Suprapubic skin (tissue), 4 donors: ENCODE measurements at places on chromosomes 5 and 9. TPM values are rescaled to one million over a fixed set of nuclear protein-coding genes. Genes with fewer than 3 reads are reported as not detected.

DNA sequence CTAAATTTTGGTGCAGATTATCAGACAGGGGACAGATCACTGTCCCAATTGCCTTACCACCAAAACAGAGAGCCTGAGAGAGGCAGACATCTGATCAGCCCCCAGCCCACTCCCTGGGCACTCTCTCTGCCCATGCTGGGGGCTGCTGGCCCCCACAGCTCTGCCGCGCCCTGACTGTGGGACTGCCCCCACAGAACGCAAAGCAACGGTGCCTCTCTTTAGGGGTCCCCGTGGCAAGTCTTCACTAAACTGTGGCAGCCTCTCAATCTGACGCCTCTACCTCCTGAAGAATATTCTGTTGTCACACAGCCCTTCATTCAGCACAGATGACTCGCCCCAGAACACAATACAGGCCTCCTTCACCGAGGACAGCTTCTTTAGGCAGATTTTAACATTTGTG, 197.4 kb downstream of the ERCC6L2 start:
- no peak overlapping the region for H3K4me3 ChIP-seq
- no peaks in the 10 kb centered on the region for H3K36me3 ChIP-seq
- H3K27ac ChIP-seq = no peak overlapping the region
- H3K4me1 ChIP-seq = peaks cover 3% of the 10 kb centered on the region

DNA sequence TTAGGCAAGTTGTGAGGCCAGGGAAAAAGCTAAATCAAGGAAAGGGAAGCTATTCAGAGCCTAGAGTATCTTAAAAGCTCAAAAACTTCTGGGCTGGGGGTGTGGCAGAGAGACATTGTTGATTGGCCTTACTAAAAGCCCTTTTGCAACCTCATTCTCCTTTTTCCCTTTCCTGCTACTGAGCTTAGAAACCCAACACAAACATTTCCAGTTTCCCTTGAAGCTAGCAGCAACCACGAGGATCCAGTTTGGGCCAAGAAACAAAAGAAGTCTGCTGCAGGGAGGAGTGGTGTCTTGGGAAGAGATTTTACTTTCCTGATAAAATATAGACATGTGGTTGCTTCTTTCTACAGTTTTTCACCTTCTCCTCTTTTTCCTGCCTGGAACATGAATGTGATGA, 135.5 kb upstream of the KLF9 start:
- H3K4me3 ChIP-seq = no peak overlapping the region
- H3K27ac ChIP-seq = no peak overlapping the region
- peaks cover 15% of the 10 kb centered on the region for H3K4me1 ChIP-seq
- DNase-seq = no peak
- H3K27me3 ChIP-seq = no peaks in the 10 kb centered on the region

DNA sequence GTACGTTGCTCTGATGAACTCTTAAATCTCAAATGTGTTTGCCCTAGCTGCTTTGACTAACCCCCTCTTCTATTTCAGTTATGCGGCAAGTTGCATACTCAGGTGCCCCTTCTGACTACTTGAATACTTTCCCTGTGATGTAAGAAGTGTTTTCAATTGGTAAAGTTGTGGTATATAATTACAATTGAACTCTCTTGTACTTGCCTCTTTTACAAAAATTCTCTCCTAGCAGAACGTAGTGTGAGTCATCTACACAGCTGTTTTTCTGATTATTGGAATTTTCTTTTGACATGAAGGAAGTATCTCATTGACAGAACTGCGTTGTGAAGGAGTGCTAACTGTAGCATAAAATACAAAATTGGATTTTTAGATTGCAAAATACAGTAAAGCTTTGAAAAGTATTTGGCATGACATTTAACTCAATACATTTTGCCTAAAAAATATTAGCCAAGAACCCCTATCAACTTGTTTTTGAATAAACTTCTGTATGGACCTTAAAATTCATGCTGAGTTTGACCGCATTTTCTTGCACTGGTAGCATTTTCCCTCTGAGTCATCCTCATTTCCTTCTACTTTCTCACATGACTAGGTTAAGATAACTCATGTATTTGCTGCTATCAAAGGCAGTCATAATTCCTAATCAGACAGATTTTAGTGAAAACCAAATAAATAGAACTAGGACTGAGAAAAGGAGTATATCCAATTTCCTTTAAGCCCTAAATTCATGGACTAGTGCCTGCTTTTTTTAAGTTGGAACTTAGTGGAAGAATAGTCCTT, 6.3 kb downstream of the CRHBP start:
- peaks cover 11% of the 10 kb centered on the region for H3K27me3 ChIP-seq
- no peak overlapping the region for H3K27ac ChIP-seq
- peaks cover 5% of the 10 kb centered on the region for H3K4me1 ChIP-seq
- H3K4me3 ChIP-seq = no peak overlapping the region
- H3K36me3 ChIP-seq = no peaks in the 10 kb centered on the region

TARS1 gene
- total RNA-seq = 30.0 TPM

CCDC152 gene
- 0.36 TPM for total RNA-seq
